ENCODE measurements at places on chromosomes 3 and 15. TPM values are rescaled to one million over a fixed set of nuclear protein-coding genes. Genes with fewer than 3 reads are reported as not detected.

The FBXW12 gene
- not detected for total RNA-seq

DNA sequence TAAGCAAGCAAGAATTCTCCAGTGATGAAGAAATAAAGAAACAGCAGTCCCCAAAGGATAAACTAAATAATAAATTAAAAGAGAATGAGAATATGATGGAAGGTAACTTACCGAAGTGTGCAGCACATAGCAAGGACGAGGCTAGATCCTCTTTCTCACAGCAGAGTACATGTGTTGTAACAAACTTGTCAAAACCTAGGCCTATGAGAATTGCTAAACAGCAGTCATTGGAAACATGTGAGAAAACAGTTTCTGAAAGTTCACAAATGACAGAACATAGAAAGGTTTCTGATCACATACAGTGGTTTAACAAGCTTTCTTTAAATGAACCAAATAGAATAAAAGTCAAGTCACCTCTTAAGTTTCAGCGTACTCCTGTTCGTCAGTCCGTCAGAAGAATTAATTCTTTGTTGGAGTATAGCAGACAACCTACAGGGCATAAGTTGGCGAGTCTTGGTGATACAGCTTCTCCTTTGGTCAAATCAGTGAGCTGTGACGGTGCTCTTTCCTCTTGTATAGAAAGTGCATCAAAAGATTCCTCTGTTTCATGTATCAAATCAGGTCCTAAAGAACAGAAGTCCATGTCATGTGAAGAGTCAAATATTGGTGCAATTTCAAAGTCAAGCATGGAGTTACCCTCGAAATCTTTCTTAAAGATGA is 4.5 kb upstream of the SCG5 start:
- no peak for DNase-seq
- H3K27me3 ChIP-seq, result no peaks in the 10 kb centered on the region
- H3K4me1 ChIP-seq, result no peaks in the 10 kb centered on the region
- H3K4me3 ChIP-seq, result no peak overlapping the region
- H3K27ac ChIP-seq, result no peak overlapping the region

GRCh38 chr15:95713324-95713723 is 617.2 kb upstream of the NR2F2 start:
- no peaks in the 10 kb centered on the region for H3K36me3 ChIP-seq
- H3K4me3 ChIP-seq, result no peak overlapping the region
- no peak overlapping the region for H3K27ac ChIP-seq
- no peaks in the 10 kb centered on the region for H3K27me3 ChIP-seq
- DNase-seq, result no peak

The LMOD3 gene
- not detected for total RNA-seq

The IL12A gene
- 1.5 TPM for total RNA-seq

DNA sequence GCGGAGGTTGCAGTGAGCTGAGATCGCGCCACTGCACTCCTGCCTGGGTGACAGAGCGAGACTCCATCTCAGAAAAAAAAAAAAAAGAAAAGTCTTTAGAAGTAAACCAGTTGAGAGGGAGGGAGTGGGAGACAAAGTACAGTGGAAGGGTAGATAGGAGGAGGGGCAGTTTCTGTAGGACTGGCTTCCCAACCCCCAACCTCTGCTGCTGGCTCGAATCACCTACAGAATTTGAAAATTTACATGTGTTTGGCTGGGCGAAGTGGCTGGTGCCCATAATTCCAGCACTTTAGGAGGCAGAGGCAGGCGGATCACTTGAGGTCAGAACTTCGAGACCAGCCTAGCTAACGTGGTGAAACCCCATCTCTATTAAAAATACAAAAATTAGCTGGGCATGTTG is 24.1 kb upstream of the SEMA4B start:
- H3K27me3 ChIP-seq, result no peaks in the 10 kb centered on the region
- no peaks in the 10 kb centered on the region for H3K36me3 ChIP-seq
- peaks cover 5% of the 10 kb centered on the region for H3K4me1 ChIP-seq
- no peak overlapping the region for H3K4me3 ChIP-seq
- no peak overlapping the region for H3K27ac ChIP-seq
- no peak for DNase-seq

GRCh38 chr3:161426758-161427157 is 55.4 kb upstream of the SPTSSB start:
- no peak for DNase-seq
- no peak overlapping the region for H3K27ac ChIP-seq
- H3K4me3 ChIP-seq, result no peak overlapping the region
- H3K4me1 ChIP-seq, result no peaks in the 10 kb centered on the region
- peaks cover 4% of the 10 kb centered on the region for H3K27me3 ChIP-seq

The LRRIQ4 gene
- not detected for total RNA-seq

GRCh38 chr3:128280481-128281052 is 127.3 kb downstream of the EEFSEC start:
- no peaks in the 10 kb centered on the region for H3K27me3 ChIP-seq
- no peak overlapping the region for H3K27ac ChIP-seq
- H3K4me1 ChIP-seq, result peaks cover 9% of the 10 kb centered on the region
- H3K36me3 ChIP-seq, result no peaks in the 10 kb centered on the region
- DNase-seq, result no peak

The TICRR gene
- total RNA-seq, result 20.5 TPM

Measured in endothelial cell of umbilical vein (primary cell).